ENCODE measurements at places on chromosomes 11 and 22. TPM values are rescaled to one million over a fixed set of nuclear protein-coding genes. Genes with fewer than 3 reads are reported as not detected.

DNA sequence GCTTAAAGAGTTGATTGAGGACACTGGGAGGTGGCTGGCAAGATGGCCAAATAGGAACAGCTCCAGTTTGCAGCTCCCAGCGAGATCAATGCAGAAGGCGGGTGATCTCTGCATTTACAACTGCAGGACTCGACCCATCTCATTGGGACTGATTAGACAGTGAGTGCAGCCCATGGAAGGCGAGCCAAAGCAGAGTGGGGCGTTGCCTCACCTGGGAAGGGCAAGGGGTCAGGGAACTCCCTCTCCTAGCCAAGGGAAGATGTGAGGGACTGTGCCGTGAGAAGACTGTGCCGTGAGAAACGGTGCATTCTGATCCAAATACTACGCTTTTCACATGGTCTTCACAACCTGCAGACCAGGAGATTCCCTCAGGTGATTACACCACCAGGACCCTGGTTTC is 36.4 kb downstream of the ARHGAP32 start:
- no peak for DNase-seq

The PRG3 gene
- not detected for total RNA-seq

DNA sequence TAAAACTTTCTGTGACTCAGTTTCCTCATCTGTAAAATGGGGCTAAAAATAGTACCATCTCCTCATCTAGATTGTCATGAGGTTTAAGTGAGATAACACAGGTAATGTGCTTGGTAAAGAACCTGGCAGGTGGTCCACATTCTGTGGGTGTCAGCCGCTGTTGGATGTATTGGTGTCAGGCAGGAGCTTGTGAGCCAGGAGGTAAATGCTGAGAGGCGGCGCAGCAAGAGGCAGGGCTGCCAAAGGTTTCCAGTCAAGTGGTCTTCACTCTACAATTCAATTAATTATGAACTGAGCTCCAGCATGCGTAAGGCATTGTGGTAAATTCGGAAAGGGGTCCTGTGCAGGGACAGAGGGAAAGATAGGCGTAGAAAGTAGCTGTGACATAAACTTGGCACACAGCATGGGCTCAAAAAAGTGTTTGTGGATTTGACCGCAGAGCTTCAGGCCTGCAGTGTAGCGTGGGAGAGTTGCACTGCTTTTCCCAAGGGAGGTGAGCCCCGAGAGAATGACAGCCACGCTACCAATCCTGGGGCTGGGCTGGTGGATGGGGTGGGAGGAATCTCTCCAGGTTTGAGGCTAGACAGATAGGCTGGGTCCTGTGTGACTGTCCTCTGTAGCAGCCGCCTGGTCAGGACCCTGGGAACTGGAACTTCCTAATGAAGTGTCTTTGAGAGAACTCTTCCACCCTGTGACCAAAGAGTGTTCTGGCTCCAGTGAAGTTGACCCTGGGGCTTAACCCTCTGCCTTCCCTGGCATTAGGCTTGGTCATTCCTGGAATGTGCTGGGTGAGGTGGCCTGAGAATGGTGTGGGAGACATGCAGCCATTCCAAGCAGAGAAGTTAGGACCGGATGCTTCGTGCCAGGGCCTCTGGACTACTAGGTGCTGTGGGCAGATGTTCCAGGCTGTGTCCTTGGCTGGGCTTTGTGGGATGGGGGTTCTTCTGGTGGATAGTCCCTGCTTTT is 122.4 kb downstream of the FEZ1 start:
- DNase-seq = no peak

The SLC16A8 gene
- total RNA-seq = not detected

GRCh38 chr11:70397336-70397982 is 870 bp upstream of the CTTN start:
- DNase-seq = no peak

DNA sequence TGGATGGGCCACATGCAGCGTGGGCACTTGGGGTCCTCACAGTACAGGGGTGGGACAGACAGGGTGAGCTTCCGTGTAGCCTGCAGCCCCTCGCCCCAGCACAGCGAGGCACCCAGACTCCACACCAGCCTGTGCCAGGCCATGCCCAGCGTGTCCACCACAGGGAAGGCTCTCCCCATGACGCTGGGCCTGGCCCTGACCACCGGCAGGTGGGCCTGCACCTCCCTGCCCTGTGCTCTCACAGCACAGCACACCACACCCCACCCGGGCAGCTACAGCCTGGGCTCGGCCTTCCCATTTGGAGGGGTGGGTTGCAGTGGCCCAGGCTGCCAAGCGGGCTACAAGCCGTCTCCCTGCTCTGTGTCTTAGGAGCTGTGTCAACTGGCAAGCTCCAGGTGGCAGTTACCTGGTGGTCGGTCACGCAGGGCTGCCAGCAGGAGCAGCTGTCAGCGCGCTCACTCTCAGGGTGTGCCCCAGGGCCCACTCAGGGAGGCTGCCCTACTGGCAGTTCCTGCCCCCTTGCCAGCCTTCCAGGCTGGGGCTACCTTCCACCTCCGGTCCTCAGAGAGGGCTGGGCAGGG is 4.6 kb downstream of the MOB2 start:
- no peak for DNase-seq

GRCh38 chr11:119625206-119625978 is 103.6 kb downstream of the NECTIN1 start:
- DNase-seq = no peak

DNA sequence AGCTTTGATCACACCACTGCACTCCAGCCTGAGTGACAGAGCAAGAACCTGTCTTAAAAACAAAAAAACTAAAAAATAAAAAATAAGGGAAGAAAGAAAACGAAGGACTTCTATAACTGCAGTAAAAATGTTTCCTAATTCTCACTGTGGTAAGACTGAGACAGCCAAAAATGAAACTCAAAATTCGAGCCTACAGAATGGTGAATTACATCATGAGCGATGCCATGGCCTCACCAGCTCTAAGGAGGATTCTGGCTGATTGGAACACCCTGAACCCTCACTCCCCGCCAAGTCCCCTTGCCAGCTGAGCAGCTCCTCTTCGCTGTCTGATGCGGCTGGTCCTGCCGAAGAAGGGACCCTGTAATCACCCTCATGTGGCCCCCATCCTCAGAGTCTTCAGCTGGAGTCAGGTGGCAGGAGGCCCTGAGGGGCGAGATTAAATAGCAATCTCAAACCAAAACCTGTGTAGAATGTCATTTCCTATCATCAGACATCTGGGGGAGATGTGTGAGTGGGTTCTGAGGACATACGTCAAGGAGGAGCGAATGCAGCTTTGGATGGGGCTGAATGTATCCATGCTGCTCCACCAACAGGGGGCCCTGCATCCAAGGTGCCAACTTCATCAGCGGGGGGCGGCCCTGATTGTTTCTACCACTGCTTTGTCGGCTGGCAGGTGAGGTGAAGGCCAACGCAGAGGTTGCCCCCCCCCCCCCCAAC is 29.2 kb downstream of the PDGFB start:
- DNase-seq = no peak

- no peak for DNase-seq
Measured at GRCh38 chr11:88061111-88061510, 114.1 kb downstream of the RAB38 start.

The TSPAN32 gene
- not detected for total RNA-seq

GRCh38 chr11:102637731-102638130 is 12.6 kb upstream of the MMP20 start:
- DNase-seq = no peak

DNA sequence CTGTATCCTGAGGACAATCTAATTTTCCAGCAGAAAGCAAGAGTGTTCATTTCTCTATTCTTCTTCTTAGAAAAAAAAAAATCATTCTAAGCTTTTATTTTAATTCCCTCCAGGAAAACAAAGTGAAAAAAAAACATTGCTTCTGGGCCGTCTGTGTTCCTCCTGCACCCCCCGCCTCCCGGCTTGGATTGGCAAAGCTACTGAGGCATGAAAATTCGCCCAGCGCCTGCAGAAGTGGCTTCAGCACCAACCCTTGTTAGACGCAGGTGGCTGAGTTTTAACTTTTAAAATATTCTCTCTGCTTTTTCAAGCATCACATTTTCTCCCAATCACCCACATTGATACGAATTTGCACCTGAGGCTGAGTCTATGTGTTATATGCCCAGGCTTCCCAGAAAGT is 401.6 kb downstream of the BRD1 start:
- no peak for DNase-seq

DNA sequence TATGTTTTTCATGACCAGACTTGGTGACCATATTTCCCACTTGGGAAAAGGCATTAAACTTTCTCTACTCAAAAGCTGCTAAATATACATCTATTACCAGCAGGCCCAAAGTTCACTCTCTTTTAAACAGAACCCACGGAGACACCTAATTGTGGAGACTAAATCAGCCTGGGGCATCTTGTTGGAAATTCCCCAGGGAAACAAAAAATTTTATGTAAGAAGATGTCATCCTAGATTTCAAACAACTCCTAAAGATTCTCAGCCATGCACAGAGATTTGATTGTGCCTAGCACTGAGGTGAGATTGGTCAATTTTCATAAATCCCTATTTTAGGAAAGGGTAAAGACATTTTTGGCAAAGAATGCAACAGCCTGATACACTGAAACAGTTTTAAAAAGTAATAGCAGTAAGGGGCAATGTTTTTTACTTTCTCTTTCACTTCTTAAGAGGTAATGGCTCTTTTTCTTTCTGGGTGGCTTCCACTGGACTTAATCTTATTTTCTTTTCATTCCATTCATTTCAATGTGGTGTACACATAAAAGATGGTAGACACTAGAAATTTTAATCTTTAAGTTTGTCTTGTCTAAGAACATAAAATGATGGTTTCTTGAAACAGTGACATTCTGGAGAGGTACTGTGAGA is 9.6 kb downstream of the OR52N2 start:
- DNase-seq = no peak

The PGR gene
- total RNA-seq = not detected

DNA sequence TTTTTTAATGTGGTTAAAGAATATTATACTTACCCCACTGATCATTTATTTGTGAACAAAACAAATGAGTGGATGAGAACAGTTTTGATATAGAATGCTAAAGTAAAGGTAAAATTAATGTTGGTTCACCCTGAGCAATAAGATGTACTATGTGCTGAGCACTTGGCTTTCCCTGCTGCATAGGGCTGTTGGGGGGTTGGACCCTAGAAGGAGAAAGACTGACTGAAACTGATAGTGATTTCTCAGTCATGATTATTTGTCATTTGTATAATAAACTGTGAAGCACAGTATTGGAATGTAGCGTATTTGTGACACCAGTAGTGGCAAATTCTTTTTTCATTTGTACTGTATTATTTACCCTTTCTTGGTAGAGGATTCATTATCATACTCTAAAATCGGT is 63.3 kb downstream of the PRMT3 start:
- DNase-seq = no peak

The SEPTIN5 gene
- 8.1 TPM for total RNA-seq

The PHF5A gene
- 62.9 TPM for total RNA-seq

The APOA5 gene
- total RNA-seq = not detected

The KRTAP5-2 gene
- not detected for total RNA-seq

The DSCAML1 gene
- total RNA-seq = not detected

GRCh38 chr11:9550191-9550628 is 23.3 kb upstream of the WEE1 start:
- no peak for DNase-seq

The RIN1 gene
- 15.5 TPM for total RNA-seq

GRCh38 chr11:132445859-132446291 is 1075.5 kb downstream of the NTM start:
- DNase-seq = no peak

DNA sequence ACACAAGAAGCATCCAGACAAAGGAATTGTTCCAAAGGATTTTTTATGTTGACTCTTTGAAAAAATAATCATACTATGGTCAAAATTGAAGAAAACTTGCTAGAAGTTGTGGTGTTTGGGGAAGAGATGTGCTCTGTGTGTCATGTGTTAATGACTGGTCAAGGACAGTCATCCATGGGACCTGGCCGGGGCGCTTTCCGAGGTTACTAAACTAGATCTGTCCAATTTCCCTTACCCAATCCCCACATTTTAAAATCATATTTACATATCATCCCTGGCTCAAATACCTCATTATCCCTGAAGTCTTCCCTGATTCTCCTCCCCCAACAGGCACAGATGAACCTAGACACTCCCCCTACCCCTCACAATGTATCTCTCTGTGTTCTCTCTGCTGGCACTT is 289.4 kb downstream of the TENM4 start:
- no peak for DNase-seq

The MMP1 gene
- total RNA-seq = not detected

GRCh38 chr11:7844521-7844920 is 47.8 kb upstream of the OR5P2 start:
- no peak for DNase-seq

DNA sequence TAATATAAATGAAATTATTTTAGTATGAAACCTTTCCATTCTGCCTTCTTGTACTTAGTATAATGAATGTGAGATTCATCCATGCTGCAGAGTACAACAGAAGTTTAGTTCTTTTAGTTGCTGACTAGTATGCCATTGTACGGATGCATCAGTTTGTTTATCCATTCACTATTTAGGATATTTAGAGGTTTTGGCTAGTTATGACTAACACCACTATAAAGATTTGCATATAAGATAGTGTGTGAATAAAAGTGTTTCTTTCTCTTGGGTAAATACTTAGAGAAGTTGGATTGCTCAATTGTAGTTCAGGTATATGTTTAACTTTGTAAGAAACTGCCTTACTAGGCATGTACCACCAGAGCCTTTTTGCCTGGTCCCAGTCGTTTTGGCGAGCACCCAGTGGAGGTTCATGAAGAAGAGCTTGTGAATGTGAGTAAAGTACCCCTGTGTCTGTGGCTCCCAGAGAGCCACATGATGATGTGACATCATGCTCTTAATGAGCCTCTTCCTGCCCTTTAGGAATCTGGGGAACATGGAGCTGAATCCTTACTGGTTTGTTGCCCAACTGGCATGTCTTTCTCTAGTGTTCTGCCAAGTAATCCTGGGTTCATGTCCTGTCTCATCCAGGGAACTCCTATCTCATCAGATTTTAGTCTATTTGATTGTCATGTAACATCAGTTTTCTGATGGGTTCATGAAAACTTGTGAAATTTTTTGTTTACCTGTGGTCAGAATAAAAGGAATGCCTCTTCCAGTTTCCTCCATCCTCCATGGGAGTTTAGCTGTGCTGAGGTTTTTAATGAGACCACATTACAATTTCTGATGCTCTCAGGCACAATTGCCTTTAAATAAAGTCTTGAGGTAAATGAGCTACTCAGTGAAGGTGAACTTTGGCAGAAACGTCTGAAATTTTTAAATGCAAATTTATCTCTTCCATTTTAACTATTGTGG is 234.8 kb downstream of the CASP12 start:
- no peak for DNase-seq

DNA sequence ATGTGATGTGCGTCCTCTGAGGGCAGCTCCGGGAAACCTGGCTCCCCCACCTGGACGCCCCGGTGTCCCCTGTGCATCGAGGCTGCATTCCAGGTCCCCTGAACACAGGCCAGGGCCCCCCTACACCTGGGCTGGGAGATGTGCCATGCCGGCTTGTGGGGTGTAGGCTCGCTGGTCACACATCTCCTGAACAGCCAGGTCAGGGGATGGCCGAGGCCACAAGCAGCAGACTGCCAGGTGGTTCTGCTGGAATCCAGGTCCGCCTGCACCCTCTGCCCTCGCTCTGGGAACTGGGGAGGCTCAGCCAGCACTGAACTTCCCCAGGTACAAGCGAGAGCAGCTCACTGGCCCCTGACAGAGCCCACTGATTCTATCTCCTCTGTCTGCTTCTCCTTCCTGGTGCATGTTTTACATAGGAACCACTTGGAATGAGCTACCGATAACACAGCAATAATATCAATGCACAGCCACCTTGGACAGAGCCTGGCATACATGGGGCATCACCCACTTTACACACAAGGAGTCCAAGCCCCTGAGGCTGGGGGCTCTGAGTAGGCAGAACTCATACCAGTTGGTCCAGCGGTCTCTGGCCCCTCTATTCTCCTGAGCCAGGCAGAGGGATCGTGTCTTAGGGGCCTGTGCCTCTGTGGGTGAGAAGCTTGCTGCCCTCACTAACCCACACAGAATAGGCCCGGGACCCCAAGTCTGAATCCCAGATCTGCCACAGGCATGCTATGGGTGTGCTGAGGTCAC is 46.8 kb downstream of the TBX1 start:
- DNase-seq = no peak

Data from PC-9 (cell line).